NCI-H2081 (cell line): ENCODE measurements at places on chromosomes 7 and 10.

GRCh38 chr10:51955696-51956095, 256.3 kb upstream of the CSTF2T start:
- DNase-seq, result no peak

DNA sequence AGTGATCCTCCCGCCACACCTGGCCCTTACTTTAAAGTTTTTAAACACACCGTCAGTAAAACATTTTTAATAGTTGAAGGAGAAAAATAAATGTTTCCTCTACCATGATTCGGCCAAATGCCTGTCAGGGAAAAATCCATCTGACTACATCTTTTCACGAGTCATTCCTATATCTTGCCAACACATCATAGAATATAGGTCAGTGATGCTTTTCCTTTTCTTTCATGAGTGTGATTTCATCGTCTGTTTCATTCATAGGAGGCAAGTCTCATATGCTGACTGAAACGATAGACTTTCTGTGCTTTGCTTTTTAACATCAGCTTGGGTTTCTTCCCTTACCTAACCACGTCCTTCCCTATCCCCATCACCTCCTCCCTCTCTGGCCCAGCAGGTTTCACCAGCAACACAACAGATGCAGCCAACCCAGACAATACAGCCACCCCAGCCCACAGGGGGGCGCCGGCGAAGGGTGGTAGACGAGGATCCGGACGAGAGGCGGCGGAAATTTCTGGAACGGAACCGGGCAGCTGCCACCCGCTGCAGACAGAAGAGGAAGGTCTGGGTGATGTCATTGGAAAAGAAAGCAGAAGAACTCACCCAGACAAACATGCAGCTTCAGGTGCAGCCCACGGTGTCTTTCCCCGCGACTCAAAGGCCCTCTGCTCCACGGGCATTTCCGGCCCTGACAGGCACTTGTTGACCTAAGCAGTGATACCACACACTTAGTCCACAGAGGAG, 149.2 kb downstream of the TRIL start:
- DNase-seq, result no peak

DNA sequence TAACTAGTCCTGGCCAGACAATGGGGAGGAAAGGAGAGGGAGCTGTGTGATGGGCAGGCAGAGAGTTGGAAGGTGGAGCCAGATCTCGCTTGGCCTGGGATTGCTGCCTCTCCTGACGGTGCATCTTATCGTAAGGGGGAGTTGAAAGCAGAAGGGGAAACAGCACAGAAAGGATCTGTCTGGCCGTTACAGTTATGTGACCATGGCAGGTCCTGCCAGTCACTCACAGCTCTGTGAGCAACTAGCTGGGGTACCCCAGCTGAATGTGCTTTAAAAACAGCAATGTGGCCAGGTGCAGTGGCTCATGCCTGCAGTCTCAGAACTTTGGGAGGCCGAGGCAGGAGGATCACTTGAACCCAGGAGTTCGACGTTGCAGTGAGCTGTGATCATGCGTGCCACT, 8.1 kb downstream of the BLVRA start:
- no peak for DNase-seq

DNA sequence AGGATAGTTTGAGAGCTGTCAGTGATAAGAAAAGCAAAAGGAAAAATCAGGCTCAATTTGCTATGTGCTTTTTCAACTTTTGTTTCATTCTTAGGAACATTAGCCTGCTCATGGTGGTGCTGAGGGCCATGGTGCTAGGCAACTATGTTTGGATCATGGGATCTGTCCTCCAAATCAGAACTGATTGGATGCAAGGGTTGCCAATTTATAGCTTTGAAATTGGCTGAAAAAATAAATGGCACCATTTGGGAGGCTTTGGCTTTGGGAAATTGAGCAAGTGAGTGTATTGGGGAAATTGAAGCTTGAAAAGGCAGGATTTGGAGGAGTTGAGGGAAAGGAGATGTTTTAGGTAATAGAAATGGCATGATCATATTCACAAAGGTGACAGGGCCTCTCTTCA, 103.8 kb downstream of the CYP26A1 start:
- no peak for DNase-seq

- DNase-seq, result no peak
These were observed 180.8 kb downstream of the RAB11FIP2 start for GRCh38 chr10:117865945-117866344.

DNA sequence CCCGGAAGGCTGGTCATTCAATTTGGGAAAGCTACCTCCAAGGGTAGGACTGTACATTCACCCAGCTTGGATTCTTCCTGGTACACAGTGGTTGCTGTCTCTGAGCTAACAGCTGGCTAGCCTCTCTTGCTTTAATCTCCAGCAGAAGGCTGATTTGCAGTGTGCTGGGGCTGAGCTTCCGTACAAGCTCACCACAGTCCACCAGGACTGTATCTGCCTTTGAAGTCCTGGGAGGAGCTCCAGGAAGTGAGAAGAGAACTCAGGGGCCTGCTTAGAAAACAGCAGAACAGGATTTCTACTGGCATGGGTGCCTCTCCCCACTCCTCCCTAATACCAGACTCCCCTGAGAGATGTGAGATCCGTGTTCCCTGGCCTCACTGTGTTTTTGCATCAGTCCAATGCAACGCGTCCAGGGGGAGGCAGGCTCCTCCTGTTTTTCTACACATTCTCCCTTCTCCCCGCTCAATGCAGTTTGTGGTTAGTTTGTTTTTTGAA, 6.6 kb downstream of the AFAP1L2 start:
- DNase-seq, result no peak
